NCI-H1436 treated with DMSO at 0.1 percent for 48 hours (cell line): ENCODE measurements at places on chromosomes 4 and X.

GRCh38 chrX:148573119-148573518 lies 72.7 kb downstream of the AFF2 start:
- DNase-seq = no peak

DNA sequence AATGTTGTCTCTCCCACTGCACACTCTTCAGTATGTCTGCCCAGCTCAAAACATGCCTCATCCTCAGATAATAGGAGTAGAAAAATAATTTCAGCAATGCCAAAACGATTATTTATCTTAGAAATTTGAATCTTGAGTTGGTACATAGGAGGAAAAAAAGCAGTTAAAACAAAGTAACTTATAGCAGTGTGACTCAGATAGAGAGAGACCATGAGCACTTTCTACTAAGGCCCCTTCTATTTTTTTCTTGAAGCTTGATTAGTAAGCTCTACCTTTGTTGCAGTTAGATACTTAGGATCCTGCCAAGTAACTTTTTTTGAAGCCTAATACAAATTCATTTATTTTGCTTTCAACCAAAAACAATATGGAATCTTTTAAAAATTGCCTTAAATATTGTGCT lies 212.3 kb downstream of the MAD2L1 start:
- DNase-seq = no peak

DNA sequence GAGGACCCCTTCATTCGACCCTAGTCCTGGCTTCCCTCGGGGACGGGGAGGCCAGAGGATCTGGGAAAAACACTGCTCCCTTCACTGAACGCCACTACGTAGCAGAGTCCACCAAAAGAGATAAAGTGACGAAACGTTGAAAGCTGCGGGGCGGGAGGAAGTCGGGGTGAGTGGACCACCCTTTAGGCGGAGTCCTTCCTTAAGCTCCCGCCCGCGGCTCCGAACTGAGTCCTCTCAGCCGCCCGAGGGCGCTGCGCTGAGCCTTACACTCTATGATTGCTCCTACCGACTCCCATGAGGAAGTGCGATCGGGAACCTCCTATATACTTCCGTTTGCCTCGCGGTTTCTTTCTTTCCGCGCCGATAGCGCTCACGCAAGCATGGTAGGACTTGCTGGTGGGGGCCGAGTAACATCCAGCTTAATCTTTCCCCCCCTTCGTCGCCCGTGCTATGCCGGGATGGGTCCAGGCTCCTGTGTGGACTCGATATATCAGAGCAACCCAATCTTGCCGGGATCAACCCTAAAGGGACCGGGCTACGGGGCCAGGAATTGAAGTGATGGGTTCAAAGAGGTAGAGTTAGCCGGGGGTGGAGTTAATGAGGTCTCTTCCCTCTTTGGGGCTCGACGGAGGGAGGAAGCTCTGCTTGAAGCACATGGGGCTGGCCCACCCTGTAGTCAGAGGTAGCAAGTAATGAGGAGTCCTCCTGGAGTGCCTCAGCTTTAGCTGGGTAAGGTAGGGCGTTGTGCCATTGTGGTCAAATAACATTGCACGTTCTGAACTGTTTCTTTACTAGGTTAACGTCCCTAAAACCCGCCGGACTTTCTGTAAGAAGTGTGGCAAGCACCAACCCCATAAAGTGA lies at the start of gene RPL36A:
Gene RPL36A, plus strand, starts transcription at position 348 of the 862 bp plus-strand sequence. Its CDS starts 33 bp downstream, at position 381.
- peak; percentile 86 for DNase-seq

- no peak for DNase-seq
Observed at GRCh38 chr4:3431446-3431993, 10.2 kb upstream of the HGFAC start.

GRCh38 chrX:6029014-6029413 lies 199.7 kb downstream of the NLGN4X start:
- no peak for DNase-seq

- DNase-seq = no peak
Observed at GRCh38 chr4:110361921-110362320, 114.0 kb upstream of the ENPEP start.

GRCh38 chrX:121135488-121136207 lies 88.2 kb downstream of the GLUD2 start:
- DNase-seq = no peak

DNA sequence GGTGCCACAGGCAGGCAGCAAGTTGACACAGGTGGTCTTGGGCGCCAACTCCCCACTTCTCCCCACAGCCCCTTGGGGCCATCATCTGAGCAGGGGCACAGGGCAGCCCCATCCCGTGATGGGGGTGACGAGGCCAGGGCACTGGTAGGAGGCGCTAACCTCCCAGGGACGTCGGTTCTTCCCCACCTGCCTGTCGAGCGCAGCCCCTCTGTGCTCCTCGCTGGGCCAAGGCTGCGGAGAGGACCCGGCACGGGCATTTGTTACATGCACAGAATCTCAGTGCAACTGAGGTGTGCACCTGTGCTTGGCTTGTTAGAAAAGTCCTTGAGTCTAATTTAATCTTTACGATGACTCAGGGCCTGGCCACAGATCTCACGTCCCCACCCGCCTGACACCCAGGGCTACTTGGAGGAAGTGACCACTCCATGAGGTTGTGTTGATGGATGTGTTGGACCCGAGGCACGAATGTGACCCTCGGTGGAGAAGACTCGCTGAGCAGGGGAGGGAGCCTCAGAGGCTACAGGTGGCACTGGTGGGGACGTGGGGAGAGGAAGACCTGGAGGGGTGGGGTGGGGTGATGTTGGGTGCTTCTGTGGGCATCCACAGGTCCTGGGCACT lies 3.1 kb upstream of the SH3TC1 start:
- no peak for DNase-seq

DNA sequence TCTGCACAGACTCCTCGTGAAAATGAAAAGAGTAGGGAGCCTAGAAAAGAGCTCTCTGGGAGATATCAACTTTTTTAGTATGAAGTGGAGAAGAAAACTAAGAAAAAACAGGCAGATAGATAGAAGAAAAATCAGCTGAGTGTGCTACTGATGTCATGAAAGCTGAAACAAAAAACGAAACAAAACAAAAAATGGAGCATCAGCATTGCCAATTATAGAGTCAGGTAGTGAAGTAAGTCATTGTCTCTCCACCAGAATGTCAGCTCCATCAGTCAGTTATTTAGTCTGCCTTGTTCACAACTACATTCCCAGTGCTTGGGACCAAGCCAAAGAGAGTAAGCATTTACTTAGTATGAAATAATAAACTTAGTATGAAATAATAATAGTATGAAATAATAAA lies 595.1 kb downstream of the STPG2 start:
- no peak for DNase-seq

DNA sequence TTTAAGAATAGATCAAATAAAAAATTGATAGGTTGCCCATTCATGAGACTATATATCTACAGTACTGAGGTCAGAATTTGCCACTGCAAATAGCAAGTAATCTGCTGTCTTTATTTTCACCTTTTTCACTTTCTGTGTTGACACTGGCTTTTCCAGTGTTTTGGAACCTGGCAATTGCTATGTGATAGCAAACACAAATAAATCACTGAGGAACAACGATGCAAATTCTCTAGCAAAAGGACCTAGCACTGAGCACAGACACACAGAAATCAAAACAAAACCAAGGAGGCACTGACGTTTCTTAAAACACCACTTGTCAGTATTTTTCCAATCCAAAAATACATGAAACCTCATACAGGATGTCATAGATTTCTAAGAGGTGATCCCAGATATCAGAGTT lies 210.7 kb downstream of the DHX15 start:
- DNase-seq = no peak

- DNase-seq = no peak
Observed at GRCh38 chr4:12446256-12446655, 1017.6 kb upstream of the HS3ST1 start.

DNA sequence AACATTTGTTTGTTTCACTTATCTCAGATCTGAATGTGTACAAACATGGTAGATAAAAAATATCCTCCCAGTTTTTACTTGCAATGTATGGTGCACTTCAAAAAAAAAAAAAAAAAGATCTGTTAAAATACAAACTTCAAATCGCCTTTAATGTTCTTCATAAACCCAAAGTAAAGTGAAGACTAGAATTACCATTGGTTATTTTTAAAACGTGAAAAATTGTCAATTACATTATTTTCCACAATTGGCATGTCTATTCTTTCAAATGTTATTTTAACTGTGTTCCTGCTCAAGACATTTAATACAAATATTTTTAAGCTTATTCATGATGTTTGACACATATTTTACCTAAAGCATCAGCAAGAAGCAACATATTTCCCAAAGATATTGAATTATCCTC lies 5.0 kb downstream of the NKX6-1 start:
- DNase-seq = no peak

GRCh38 chr4:108795733-108796132 lies 32.9 kb upstream of the ETNPPL start:
- no peak for DNase-seq

DNA sequence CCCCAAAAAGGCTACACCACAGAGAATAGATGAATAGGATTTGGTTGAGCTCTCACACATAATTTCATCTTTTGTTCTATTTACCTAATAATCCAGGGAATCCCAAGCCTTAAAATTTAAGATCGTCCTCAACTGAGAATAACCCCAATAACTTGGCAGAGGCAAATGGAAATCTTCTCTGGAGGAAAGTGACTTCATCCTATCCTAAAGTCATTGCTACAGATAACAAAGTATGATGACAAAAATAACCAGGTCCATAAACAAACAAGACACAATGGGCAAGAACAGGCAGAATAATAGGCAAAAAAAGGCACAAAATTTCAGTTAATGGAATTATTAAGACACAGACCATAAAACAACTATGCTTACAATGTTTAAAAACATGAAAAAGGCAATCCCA lies 177.3 kb upstream of the STK26 start:
- DNase-seq = no peak

DNA sequence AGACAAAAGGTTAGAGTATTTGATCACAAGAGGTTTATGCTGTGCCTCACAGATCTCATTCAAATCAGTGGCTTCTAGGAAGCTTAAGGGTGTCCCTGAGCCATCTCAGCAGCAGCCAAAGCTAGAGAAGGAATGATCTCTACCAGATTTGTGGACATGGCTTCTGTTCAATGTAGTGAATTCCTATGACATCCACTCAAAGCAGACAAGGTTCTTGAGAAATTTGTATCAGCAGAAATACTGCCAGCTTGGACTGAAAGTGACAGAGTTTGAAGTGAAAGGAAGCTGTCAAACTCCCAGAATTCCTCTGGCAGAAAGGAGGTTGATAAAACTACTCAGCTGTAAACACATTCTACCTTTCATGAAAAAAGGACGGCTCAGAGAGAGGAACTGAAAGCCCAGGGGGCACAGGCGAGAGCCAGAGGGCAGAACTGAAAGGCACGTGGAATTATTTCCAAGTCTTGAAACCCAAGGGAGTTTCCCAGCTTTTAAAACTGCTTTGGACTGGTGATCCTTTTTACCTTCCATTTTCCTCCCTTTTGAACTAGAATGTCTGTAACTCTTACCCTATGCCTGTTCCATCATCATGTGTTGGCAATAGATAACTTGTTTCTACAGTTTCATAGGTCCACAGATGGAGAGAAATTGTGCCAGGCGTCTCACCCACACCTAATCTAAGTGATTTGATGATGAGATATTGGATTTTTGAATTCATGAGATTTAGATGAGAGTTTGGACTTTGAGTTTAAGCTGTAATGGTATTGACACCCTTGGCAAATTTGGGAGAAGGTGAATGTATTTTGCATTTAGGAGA lies 14.5 kb upstream of the MED14 start:
- no peak for DNase-seq

DNA sequence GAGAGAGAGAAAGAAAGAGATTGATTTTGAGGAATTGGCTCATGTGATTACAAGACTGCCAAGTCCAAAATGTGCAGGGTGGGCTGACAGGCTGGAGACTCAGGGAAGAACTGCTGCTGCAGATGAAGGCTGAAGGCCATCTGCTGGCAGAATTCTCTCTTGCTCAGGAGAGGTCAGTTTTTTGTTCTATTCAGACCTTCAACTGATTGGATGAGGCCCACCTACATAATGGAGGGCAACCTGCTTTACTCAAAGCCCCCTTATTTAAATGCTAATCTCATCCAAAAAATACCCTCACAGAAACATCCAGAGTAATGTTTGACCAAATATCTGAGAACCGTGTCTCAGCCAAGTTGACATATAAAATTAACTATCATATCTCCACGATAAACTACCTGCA lies 38.2 kb upstream of the MAMLD1 start:
- no peak for DNase-seq
